ENCODE measurements at places on chromosomes 11 and 22.

DNA sequence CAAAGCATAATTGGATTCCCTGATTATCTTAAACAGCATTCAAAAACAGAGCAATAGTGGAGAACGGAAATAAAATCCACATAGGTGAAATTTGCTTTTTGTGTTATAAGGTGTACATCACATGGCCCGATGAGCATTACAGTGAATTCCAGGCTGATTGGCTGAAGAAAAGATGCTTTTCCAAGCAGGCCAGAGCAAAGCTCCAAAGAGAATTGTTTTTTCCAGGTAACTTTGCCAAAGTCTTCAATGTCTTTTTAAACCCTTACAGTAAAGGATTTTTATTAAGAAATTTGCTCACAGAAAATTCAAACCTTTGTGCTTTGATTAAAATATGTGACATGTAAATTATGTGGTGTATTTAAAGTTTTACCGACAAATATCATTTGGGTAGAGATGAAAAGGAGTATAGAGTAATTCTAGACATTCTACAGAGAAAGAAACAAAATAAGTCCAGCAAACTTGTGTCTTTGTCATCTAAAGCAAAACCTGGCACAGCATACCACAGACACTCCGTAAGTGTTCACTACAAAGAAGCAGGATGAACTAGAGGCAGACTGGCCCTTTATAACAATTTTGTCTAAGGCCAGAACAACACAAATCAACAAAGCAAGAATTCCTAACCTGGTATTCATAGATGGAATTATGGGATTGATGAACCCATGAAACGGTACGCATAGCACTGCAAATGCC lies 16.6 kb downstream of the BBOX1 start:
- DNase-seq: no peak

- DNase-seq: no peak
Measured at GRCh38 chr11:6099577-6099976, 7.9 kb upstream of the OR56B4 start.

DNA sequence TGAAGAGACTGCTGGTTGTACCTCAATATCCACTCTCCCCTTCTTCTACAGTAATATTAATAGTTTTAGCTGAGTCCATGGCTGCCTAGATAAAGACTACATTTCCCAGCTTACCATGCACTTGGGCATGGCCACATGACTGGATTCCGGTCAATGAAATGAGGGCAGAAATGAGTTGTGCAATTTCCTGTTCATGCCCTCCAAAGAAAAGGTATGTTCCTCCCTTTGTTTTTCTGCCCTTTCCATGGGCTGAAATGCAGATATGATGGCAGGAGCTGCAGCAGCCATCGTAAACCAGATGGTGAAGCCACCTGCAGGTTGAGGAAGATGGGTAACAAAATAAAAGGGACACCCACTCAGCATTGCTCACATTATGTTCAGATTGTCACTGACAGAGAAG lies 15.3 kb upstream of the ELFN2 start:
- no peak for DNase-seq

DNA sequence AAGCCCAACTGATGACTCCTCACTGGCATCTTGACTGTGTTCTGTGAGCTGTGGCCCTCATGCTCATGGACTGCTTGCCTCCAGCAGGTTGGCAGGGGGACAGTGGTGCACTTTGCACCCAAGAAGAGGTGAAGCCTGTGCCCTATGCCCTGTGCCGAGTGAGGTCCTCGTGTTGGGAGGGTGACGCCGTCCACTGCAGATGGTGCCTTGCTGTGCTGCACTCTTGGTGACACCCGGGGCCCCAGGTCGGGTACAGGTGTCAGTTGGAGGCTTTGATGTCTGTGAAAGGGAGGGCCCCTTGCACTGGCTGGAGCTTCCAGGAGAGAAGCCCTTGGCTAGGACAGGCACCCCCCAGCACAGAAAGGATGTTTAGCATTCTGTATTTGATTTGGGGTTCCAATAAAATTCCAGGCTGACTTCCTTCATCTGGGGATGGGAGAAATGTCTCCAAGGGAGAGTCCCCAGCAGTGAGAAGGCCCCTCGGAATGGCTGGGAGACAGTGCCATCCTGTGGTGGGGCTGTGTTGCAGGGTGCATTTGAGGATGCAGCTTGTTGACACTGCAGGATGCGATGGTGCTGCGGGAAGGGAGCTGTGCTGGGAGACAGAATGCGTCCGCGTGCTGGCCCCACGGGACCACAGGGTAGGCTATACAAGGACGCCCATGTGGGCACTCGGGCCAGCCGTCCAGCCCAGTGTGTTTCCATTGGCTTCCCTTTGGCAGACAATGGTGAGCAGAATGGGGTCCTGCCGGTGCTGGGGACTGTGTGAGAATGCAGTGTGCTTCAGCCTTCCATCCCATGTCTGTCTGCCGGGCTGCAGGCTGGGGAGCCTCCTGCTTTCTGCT lies 2.5 kb upstream of the ZDHHC8 start:
- peak; percentile 69 for DNase-seq

GRCh38 chr11:126345759-126346585 lies 9.5 kb upstream of the ST3GAL4 start:
- no peak for DNase-seq

DNA sequence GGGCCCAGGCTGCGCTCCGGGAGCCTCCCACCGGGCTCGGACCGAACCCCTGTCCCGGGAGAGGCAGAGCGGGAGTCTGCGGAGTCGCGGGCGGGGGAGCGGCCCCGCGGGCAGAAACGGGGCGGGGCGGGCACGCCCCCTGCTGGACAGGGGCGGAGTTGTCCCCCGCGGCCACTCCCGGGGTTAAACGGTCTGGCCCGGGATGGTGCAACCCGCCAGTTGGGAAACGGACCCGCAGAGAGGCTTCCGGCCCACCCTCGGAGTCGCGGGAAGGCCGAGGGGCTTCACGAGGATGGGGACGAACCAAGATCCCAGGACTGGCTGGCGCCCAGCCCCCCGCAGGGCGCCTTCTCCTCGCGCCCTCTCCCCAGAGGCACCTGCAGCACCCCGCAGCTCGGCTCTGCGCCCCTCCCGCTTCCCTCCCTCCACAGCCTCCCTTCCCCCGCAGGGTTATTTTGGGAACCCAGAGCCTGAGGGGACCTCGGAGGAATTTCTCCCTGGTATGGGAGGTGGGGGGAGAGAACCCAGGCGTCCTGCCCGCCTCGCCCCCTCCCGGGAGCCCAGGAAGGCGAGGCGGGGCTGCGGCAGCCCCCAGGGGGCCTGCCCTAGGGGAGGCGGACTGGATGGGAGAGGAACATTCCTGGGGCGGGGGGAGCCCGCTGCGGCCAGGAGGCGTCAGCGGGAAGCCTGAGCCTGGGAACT lies 902 bp downstream of the RASGRP2 start:
- peak; percentile 78 for DNase-seq

- DNase-seq: no peak
Measured at GRCh38 chr11:126101251-126101929, 38.7 kb upstream of the CDON start.

DNA sequence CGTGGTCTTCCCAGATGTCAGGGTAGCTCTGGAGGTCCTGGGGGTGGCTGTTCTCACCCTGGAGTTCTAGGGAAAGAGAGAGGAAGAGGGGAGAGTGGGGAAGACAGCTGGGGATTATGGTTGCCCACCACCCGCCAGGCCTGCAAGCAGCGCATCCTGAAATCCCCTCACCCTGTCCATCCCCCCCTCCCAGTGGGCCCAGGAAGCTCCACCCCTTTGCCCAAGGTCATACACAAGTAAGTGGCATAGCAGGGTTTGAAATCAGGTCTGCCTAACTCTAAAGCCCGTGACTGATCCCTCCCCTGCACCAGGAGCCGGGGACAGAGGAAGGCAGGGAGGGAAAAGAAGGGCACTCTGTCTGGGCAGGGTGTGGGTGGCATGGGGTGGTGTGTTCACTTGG lies 105.3 kb downstream of the NECTIN1 start:
- no peak for DNase-seq

DNA sequence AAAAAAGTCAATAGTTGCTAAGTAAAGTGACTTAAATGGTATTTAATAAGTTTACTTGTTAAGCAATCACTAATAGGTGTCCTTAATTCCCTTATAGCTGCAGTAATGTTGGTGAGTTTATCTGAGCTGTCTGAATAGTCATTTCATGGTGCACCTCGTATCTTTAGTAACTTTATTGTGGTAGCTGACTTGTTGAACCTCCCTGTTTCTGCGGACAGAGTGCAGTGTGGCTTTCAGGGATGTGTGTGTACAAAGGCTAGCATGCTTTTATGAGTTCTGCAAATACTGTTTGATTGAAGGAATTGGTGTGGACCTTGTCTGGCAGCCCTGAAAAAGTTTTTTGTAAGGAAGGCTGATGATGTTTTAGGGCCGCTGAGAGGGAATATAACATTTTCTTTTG lies 2.6 kb downstream of the ZNRF3 start:
- no peak for DNase-seq

GRCh38 chr11:63445118-63445517 lies 45.8 kb downstream of the PLAAT5 start:
- DNase-seq: no peak

DNA sequence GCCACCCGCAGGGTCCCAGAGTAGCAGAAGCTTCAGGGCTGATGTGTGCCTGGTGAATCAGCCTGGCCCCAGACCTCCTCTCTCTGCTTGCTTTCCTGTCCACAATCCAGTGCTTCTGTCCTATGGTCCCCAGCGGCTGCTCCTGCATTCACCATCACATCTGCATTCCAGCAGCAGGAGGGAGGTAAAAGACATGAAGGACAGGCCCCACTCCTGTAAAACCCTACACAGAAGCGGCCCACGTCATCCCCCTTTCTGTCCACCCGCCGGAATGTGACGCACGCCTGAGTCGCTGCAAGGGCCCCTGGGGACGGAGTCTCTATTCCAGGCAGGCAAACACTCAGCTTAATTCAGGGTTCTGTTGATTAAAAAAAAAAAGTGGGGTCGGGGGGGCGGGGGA lies 58.3 kb downstream of the CDKN1C start:
- no peak for DNase-seq

GRCh38 chr22:37898441-37899181 lies 7.5 kb upstream of the MICALL1 start:
- no peak for DNase-seq

DNA sequence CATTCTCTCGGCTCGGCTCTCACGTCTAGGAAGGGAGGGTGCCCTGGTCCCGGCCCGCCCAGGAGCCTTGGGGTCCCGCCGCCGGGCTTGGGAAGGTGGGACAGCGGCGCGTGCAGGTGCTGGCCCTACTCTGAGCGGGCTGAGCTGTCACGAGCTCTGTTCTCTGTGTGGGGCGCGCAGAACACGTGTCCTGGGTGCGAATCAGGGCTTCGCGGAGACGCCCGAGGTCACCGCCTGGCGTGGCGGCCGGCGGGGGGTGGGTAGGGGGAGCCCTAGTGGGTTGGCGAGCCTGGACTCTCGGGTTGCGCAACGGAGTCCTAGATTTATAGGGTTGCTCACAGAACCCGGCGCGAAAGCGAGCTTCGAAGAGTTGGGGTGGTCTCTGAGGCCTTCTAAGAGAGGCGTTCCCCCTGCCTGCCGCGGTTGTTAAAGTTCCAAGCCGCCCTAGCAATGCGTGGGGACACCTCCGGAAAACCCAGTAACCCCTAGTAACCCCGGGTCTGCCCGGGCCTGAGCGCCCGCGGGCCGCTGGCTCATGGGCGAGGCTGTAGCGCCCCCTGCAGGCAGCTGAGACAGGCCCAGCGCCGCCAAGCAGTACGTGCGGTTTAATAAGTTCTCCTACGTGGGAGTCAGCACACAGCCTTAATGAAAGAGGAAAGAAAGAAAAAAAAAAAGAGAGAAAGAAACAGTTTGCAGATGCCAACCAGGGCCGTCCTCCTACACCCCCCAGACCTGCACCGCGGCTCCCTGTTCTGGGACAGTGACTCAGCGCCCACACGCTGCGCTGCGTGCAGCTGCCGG lies 2.7 kb downstream of the ADM start:
- DNase-seq: peak; percentile 84
